ENCODE measurements at places on chromosomes 13 and 19. TPM values are rescaled to one million over a fixed set of nuclear protein-coding genes. Genes with fewer than 3 reads are reported as not detected.

DNA sequence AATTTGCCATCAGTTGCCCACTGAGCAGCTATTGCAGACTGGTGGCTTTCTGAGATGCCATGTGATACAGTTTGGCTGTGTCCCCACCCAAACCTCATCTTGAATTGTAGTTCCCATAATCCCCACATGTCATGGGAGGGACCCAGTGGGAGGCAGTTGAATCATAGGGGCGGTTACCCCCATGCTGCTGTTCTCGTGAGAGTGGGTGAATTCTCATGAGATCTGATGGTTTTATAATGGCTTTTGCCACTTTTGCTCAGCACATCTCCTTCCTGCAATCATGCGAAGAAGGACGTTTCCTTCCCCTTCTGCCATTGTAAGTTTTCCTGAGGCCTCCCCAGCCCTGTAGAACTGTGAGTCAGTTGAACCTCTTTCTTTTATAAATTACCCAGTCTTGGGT is 34.8 kb upstream of the ANKRD10 start:
- H3K4me1 ChIP-seq = no peaks in the 10 kb centered on the region
- no peak overlapping the region for H3K4me3 ChIP-seq
- H3K27ac ChIP-seq = no peak overlapping the region
- H3K27me3 ChIP-seq = no peaks in the 10 kb centered on the region

GRCh38 chr13:35527451-35527850 is 51.0 kb upstream of the MAB21L1 start:
- H3K36me3 ChIP-seq = no peaks in the 10 kb centered on the region
- H3K27ac ChIP-seq = no peak overlapping the region
- H3K27me3 ChIP-seq = no peaks in the 10 kb centered on the region
- no peaks in the 10 kb centered on the region for H3K4me1 ChIP-seq
- H3K4me3 ChIP-seq = no peak overlapping the region
- no peak for DNase-seq

The SPACA7 gene
- polyA plus RNA-seq = not detected

DNA sequence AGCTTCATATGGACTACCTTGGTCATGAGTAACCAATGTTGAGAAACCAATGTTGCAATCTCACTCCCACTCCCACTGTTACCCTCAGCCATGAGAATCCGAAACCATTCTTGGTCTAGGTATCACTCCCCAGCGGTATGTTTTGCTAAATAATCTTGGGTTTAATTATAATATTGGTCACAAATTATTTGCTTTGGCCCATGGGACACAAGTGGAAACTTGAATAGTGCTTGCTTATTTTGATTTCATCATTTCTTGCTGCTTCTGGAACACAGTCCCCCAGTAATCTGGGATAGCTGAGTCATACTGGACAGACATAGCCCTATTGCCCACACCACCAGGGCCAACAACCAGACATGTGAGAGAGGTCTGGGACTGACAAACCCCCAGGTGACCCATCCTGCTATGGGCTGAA is 171.6 kb upstream of the IPO5 start:
- H3K27ac ChIP-seq = peak overlapping the region; percentile 33
- H3K4me3 ChIP-seq = no peak overlapping the region
- DNase-seq = no peak

DNA sequence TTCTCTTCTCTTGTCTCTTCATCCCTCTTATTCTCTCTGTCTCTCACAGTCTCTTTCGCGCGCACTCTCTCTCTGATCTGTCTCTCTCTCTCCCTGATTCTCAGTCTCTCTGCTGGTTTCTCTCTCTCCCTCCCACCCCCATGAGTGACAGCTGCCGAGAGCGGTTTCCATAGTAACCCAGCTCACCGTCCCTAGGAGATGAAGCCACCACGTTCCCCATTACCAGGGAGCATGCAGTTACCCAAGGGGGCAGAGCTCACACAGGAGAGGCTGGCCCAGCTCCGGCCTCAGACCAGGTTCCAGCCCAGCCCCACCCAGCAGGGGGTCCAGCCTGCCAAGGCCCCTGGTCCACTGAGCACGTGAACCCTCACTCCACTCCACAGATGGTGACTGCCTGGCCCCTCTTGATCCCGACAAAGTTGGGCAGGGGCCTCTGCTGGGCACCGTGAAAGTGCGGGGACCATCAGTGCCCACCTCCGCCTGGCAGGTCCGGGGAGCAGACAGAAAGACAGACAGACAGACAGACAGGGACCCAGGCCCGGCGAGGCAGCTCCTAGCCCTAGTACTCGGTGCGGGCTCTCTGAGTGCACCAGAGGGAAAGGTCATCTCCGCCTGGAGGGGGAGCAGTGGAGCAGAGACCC is 50.6 kb downstream of the CELF5 start:
- H3K27me3 ChIP-seq = peaks cover 29% of the 10 kb centered on the region
- H3K4me1 ChIP-seq = no peaks in the 10 kb centered on the region
- DNase-seq = no peak
- H3K27ac ChIP-seq = no peak overlapping the region
- no peaks in the 10 kb centered on the region for H3K36me3 ChIP-seq
- no peak overlapping the region for H3K4me3 ChIP-seq

The KIRREL2 gene
- 0.24 TPM for polyA plus RNA-seq

GRCh38 chr19:45440873-45441654 is 17.3 kb upstream of the ERCC1 start:
- peak overlapping the region; percentile 96 for H3K27ac ChIP-seq
- no peak for DNase-seq
- H3K36me3 ChIP-seq = no peaks in the 10 kb centered on the region
- no peak overlapping the region for H3K4me3 ChIP-seq
- H3K27me3 ChIP-seq = no peaks in the 10 kb centered on the region

The CPB2 gene
- polyA plus RNA-seq = not detected

DNA sequence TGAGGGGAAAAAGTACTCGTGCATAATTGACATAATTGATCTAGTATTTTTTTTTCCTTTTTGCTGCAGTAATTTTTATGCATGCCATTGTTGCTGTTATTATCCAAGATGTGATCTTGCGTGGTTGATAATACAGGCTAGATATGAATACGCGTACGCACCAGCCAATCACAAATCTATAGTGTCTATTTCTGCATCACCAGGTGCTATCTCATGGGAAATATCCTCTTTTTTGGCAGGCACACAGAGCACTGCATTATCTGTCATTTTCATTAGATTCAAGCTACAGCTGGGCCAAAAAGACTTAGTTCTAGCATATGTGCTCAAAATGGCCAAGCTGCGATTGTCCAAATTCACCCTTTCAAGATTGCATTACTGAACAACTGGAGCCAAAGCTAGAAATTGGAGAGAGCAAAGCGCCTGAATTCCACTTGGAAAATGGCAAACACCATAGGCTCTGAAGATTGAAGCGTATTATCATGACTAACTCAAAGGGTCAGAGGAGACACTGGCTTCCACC is 181.1 kb downstream of the TSHZ3 start:
- H3K4me3 ChIP-seq = no peak overlapping the region
- H3K36me3 ChIP-seq = no peaks in the 10 kb centered on the region
- no peaks in the 10 kb centered on the region for H3K4me1 ChIP-seq
- no peak for DNase-seq
- no peak overlapping the region for H3K27ac ChIP-seq
- H3K27me3 ChIP-seq = no peaks in the 10 kb centered on the region

Measured in adrenal gland (tissue), 19 donors.